Bronchial smooth muscle cell (primary cell): ENCODE measurements at places on chromosomes 12 and 14. TPM values are rescaled to one million over a fixed set of nuclear protein-coding genes. Genes with fewer than 3 reads are reported as not detected.

The SMARCD1 gene
- 15.1 and 16.3 TPM in 2 replicates for total RNA-seq

The ASIC1 gene
- 2.8 and 3.7 TPM in 2 replicates for total RNA-seq

The SLC38A4 gene
- 0.34 and 0.79 TPM in 2 replicates for total RNA-seq

The SRGAP1 gene
- 9.3 and 16.5 TPM in 2 replicates for total RNA-seq

The LALBA gene
- not detected in 2 replicates for total RNA-seq

The IL22 gene
- not detected in 2 replicates for total RNA-seq

The THAP2 gene
- total RNA-seq, result 2.4 and 3.0 TPM in 2 replicates

The KIF21A gene
- total RNA-seq, result 2.2 and 2.4 TPM in 2 replicates

The CLEC4D gene
- not detected in 2 replicates for total RNA-seq
